ENCODE measurements at places on chromosomes 13 and 19.

DNA sequence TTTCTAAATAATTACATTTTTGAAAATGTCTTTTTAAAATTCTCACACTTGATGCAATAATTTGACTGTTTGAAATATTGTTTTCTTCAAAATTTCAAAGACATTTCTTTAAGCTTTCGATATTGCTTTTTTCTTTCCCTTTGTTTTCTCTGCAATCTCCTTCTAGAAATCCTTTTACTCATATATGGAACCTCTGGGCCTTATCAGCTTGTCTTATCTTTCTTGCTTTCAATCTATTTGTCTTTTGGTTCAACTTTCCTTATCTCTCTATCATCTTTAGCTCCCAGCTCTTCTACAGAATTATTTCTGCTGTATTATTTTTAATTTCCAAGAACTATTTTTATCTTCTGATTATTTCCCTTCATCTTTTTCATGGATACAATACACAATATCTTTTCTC, 80.7 kb upstream of the DIAPH3 start:
- DNase-seq: no peak

- DNase-seq: no peak
Observed at GRCh38 chr13:112391746-112392145, 15.6 kb downstream of the SPACA7 start.

DNA sequence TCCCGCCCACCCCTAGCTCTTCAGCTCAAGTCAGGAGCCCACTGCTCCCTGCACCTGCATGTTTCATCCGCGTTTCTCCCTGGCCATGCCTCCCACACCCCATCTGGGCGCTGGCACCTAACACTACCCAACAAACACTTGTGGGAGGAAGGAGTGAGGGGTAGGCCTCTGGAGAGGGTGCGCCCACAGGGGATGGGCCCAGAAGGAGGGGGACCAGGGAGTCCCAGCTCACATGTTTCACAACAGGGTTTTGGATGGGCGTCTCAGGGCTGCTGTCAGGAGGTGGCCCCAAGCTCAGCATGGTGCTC, 12.1 kb upstream of the TMEM86B start:
- no peak for DNase-seq

DNA sequence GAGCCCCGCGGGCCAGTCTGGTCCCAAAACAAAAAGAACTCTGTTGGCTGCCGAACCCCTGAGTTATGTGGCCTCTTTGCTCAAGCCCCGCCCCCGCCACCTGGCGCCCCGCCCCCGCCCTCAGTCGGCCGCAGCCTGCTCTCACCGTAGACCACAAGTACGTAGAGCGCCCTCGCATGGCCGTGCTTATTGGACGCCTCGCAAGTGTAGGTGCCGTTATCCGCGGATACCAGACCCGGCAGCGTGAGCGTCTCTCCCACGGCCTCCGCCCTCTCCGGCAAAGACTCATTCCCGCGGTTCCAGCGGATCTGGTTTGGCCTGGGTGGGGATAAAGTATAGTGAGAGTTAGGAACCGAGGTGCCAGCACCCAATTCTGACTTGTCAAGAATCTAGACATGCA, 5.5 kb upstream of the ZNF428 start:
- DNase-seq: no peak

- DNase-seq: no peak
Observed at GRCh38 chr19:30783212-30783611, 411.0 kb downstream of the ZNF536 start.

DNA sequence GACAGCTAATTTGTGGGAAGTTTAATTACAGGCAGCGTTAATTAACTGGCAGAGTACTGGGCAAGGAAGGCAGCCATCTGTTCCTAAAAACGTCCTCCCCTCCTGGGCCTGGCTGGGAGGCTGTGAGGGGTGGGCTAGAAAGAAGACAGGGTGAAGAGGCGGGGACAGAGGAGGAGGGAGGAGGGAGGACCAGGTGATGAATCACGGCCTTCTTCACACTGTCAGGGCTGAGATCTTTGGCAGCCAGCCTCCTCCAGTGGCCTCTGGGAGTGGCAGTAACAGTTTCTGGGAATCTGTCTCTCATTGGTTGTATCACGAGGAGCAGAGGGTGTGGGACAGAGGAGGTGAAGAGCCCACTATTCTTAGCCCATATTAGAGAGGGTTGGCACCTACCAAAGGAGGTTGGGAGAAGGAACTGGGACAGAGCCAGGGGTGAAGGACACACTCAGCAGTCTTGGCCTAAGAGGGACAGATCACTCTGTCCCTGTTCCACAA, 9.6 kb upstream of the ZNRF4 start:
- no peak for DNase-seq

GRCh38 chr13:31072041-31072440, 89.7 kb downstream of the HSPH1 start:
- no peak for DNase-seq

DNA sequence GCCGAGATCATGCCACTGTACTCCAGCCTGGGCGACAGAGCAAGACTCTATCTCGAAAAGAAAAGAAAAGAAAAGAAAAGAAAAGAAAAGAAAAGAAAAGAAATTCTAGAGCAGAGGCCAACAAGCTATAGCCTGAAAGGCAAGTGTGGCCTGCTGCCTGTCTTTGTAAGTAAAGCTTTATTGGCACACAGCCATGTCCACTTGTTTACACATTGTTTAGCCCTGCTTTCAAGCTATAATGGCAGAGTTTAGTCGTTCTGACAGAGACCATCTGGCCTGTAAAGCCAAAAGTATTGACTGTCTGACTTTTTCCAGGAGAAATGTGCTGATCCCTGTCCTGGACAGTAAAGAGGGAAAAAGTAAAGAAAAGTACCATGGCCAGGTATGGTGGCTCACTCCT, 18.3 kb downstream of the NWD1 start:
- DNase-seq: no peak
